ENCODE measurements at places on chromosomes 13 and 19. TPM values are rescaled to one million over a fixed set of nuclear protein-coding genes. Genes with fewer than 3 reads are reported as not detected.

- DNase-seq: no peak
Measured at GRCh38 chr13:93268327-93269028, 41.9 kb downstream of the GPC6 start.

Gene NMRK2
- not detected for total RNA-seq

- no peak for DNase-seq
Measured at GRCh38 chr13:60260440-60260839, 96.7 kb upstream of the DIAPH3 start.

GRCh38 chr13:32936716-32937115 is 79.5 kb upstream of the KL start:
- no peak for DNase-seq

GRCh38 chr13:112177450-112178288 is 110.7 kb downstream of the SOX1 start:
- DNase-seq: no peak

Gene C1QTNF9B
- total RNA-seq: 0.83 TPM

DNA sequence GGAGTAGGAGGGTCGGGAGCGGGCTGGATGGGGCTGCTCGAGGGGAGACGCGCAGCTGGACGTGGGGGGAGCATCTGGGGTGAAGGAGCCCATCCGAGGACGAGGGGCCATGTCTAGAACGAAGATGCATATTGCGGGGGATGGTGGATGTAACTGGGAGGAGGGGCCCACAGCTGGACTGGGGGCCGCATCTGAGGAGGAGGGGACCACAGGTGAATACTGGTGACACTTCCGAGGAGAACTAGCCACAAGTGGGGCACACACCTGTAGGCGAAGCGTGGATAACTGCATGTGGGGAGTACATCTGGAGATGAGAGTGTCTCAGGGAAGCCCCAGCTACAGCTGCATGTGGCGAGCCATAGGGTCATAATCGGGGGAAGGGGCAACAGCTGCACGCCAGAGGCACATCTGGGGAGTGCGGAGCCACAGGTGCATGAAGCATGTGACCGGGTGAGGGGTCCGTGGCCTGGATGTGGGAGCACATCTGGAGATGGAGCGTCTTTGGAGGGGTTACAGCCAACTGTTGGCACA is 402 bp downstream of the ZSWIM9 start:
- no peak for DNase-seq

- DNase-seq: no peak
Measured at GRCh38 chr13:114140131-114140905, 7.9 kb upstream of the RASA3 start.

- DNase-seq: peak; percentile 63
Measured at GRCh38 chr19:1251330-1252220, 3.2 kb downstream of the MIDN start.

Gene ZNF823
- total RNA-seq: 4.9 TPM

DNA sequence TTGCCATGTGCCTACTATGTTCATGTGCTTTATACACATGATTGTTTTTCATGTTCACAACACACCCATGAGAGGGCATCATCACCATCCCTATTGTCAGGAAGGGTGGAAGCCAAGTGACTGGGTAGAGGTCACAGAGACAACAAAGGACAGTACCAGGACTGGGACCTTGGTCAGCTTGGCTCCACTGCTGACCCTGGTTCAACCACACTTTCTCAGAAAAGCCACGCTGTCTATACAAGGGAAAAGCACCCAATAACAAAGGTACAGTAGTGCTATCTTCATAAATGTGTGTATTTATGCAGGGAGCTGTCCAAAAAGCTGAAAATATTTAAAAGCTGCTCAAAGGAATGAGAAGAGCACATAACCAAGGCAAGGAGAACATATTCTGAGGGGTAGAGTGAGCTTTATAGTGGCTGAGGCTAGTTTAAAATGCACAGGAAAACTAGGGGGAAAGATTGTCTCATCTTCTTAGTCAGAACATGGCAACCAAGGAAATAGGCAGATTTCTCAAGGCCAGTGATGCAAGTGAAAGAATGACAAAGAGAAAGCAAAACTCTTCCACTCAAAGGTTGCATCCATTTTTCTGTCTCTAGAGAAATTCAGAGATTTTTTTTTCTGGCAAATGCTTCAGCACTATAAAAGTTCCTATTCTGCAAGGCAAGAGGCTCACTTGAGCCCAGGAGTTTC is 415.0 kb downstream of the FOXO1 start:
- no peak for DNase-seq

GRCh38 chr19:38033658-38034491 is 126.9 kb downstream of the SIPA1L3 start:
- DNase-seq: no peak

Gene C1QTNF9
- under 0.01 TPM for total RNA-seq

DNA sequence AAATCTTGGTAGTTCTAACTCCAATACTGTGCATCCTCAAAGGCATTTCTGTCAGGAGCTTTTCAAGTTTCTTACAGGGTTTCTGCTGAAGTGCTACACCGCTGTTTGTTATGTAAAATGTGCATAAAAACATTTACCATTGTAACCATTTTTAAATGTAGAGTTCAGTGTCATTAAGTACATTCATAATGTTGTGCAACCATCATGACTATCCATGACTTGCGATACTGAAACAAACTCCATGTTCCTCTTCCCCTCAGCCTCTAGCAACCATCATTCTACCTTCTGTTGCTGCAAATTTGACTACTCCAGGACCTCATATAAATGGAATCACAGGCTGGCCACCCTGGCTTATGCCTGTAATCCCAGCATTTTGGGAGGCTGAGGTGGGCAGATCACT is 14.4 kb upstream of the SLC25A42 start:
- DNase-seq: peak; percentile 28

DNA sequence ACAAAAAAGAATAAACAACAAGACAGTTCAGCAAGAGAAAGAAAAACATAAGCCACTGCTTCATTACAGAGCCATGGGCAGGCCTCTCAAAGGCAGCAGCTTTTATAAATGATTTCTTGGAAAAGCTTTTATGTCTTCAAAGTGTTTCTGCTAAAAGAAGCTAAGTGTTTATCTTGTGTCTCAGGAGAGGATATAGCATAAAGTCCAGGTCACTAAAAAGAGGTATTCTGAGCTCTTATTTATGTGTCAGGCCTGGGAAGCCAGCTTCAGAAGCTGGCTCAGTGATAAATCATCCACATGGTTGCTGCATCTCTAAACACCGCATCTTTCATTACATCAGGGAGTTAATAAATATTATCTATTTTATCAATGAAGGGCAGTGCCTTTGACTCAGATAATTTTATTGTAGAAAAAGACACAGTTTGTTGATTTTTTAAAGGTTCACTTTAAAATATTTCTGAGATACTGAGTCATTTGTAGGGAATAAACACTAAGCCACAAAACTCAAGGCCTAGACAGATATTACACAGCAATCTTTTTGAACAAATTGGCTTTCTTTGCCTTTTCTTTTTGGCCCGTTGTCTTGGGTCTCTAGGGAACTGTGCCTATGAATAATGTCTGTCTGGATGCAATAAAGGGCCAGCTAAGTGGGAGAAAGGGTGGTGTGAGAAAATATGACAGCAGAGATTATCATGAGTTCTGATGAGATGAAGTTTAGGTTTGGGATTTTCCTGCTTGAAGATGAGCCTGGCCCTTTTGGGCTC is 1086.6 kb downstream of the UQCRFS1 start:
- DNase-seq: peak; percentile 30

GRCh38 chr13:79530270-79530669 is 49.3 kb downstream of the NDFIP2 start:
- DNase-seq: no peak

GRCh38 chr19:33755099-33756035 is 41.3 kb upstream of the KCTD15 start:
- no peak for DNase-seq

Gene ATP8A2
- 0.26 TPM for total RNA-seq

DNA sequence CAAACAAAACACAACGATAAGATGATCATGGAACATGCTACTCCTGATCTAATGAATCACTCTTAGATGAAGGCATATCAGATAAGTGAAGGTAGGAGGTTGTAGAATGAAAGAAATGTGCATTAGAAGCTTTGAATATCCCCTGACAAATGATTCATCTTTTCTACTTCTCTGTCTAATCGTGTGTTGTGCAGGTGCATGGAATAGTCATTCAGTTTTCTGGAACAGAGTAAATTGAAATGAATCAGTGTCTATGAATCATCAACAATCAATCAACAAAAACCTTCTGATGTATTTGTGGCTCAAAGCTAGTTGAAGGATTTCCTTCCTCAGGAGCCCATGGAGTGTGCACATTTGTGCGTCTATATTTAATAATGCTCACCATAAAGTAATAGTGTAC is 1290.4 kb upstream of the PCDH20 start:
- peak; percentile 1 for DNase-seq

- peak; percentile 33 for DNase-seq
Measured at GRCh38 chr13:45040622-45041021, 51.3 kb downstream of the GPALPP1 start.

DNA sequence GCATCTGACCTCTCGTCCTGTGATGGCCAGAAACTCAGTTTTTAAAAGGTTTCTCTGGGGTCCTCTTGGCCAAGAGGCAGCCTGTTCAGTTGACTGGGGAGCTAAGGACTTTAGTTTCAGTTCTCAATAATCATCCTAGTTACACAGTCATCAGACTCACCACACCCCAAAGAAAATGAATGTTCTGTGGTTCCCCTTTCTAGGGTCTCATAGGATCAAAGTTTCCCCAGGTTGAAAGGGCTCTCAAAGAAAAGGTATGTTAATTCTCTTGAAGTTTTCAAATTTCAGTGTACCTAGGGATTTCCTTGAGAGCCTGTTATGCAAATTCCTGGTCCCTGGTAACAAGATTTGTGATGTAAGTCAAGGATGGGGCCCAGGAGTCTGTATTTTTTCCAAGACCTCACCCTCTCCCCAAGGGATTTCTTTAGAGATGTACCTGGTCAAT is 94.9 kb downstream of the FAM216B start:
- DNase-seq: no peak

Gene FDX2
- 21.0 TPM for total RNA-seq

DNA sequence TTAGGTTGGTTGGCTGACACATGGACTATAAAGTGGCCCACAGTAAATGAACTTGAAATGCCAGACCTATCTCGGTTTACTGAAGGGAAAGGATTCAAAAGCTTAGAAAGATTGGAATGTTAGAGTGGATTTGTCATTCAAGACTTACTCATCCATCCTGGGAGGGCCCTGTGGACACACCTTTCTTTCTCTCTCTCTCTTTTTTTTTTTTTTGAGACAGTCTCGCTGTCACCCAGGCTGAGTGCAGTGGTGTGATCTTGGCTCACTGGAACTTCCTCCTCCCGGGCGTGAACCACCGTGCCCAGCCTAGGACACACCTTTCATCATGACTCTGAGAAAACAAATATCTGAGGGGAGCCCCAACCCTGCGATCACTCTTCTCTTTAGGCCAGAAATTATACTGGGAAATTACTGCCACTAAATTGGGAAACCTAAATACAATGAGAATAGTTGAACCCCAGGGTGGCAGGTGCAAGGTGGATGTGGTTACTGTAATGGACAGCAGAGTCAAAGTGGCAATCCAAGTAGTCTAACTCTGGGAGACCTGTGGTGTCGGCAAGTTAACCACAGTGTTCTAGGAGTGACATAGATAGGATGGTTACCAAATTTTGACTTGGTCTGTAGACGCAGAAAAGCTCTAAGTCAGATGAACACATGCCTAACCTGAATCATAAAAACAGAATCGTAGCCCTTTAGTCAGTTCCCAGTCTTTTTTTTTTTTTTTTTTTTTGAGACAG is 47.1 kb upstream of the ZMYM5 start:
- no peak for DNase-seq

DNA sequence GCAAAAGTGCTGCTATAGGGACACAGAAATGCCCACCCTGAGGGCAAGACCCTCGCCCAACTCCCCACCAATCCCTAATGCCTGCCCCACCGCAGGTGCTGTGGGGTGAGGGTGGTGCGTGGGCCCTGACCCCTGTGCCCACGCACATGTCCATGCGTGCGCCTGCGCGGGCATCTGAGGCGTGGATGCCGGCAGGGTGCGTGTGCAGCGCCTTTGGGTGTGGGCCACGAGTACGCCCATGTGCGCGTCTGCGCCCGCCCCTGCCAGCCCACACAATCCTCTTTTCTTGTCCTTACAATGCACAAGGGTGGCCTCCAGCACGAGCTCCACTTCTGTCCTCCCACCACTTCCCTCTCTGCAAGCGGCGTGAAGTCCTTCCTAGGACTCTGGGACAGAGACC is 14.3 kb downstream of the FUT6 start:
- DNase-seq: no peak

GRCh38 chr13:33349986-33350826 is 64.7 kb upstream of the STARD13 start:
- peak; percentile 48 for DNase-seq

GRCh38 chr13:112851107-112852038 is 117.6 kb upstream of the MCF2L start:
- no peak for DNase-seq

Gene SLC25A41
- total RNA-seq: 0.26 TPM

- DNase-seq: no peak
Measured at GRCh38 chr19:18966307-18966706, 25.3 kb upstream of the HOMER3 start.

- DNase-seq: no peak
Measured at GRCh38 chr19:30069535-30070197, 127.6 kb downstream of the URI1 start.

DNA sequence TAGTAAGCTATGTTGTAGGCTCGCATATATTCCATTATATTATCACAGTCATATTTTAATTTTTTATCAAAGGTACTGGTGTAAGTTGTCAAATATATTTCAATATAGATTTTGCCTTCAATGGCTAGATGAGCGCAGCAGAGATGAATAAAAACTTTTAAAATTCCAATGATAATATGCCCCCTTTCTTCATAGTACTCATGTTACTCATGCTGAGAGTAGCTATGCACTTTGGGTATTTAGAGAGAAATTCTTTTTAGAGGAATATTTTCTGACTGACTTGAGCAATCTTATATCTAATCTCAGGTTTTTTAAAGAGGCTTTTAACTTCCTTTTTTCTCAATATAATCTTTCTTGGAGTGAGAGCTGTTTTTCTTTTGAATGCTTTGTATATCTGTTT is 11.4 kb downstream of the ZNF254 start:
- no peak for DNase-seq

Gene RPL21
- total RNA-seq: 848 TPM

Gene RFXAP
- total RNA-seq: 1.8 TPM

- DNase-seq: no peak
Measured at GRCh38 chr13:110676595-110677587, 29.0 kb downstream of the CARS2 start.

DNA sequence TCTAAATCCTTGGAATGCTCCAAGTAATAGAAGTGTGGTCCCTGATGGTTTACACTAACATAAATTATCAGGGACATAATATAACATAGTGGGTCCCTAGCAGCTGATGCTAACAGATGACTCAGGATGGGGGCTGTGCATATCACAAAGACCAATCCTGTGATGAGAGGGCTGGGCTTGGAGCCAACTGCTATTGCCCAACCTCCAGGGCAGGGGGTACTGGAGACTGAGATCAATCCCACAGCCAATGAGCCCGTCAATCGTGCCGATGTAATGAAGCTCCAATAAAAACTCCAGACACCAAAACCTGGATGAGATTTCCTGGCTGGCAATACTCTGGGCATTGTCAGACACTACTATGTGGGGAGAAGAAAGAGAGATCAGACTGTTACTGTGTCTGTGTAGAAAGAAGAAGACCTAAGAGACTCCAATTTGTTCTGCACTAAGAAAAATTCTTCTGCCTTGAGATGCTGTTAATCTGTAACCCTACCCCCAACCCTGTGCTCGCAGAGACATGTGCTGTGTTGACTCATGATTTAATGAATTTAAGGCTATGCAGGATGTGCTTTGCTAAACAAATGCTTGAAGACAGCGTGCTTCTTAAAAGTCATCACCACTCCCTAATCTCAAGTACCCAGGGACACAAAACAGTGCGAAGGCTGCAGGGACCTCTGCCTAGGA is 33.4 kb downstream of the ABCC4 start:
- DNase-seq: peak; percentile 91

GRCh38 chr19:34145741-34146202 is 26.5 kb upstream of the LSM14A start:
- DNase-seq: peak; percentile 61

Data from fibroblast of lung (primary cell).